ENCODE measurements at places on chromosomes 7 and 10. TPM values are rescaled to one million over a fixed set of nuclear protein-coding genes. Genes with fewer than 3 reads are reported as not detected.

- no peaks in the 10 kb centered on the region for H3K27me3 ChIP-seq
- no peaks in the 10 kb centered on the region for H3K4me1 ChIP-seq
- H3K36me3 ChIP-seq, result no peaks in the 10 kb centered on the region
- DNase-seq, result no peak
- H3K4me3 ChIP-seq, result no peak overlapping the region
- H3K27ac ChIP-seq, result no peak overlapping the region
Observed at GRCh38 chr10:125878957-125879835, 1.9 kb downstream of the DHX32 start.

DNA sequence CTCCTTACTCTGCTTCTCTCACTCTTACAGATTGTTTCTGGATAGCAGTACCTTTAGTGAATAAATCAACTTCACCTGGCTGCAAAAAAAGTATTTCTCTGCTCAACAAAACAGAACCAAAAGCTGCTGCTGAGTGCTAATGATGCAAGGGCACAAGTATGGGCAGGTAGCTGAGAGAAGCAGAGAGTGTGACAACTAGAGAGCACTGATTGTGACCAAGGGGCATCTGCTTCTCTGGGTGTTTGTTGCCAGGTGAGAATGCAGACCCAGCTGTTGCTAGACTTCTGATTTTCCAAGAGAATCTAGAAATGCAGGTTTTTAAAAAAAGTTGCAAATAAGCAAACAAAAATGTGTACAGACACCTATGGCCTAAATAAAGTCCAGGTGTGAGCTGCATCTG, 25.3 kb upstream of the PPIF start:
- H3K27me3 ChIP-seq, result no peaks in the 10 kb centered on the region
- H3K4me1 ChIP-seq, result peaks cover 12% of the 10 kb centered on the region
- no peak overlapping the region for H3K4me3 ChIP-seq
- H3K27ac ChIP-seq, result no peak overlapping the region
- no peaks in the 10 kb centered on the region for H3K36me3 ChIP-seq

The MEOX2 gene
- total RNA-seq, result 3.6 TPM

The ZNF775 gene
- total RNA-seq, result 12.5 TPM

- no peak overlapping the region for H3K27ac ChIP-seq
- H3K4me3 ChIP-seq, result no peak overlapping the region
- no peaks in the 10 kb centered on the region for H3K4me1 ChIP-seq
Observed at GRCh38 chr7:157446322-157446721, 109.5 kb downstream of the DNAJB6 start.

GRCh38 chr10:101672536-101672935, 22.4 kb downstream of the FBXW4 start:
- peak; percentile 42 for DNase-seq
- peaks cover 62% of the 10 kb centered on the region for H3K36me3 ChIP-seq
- H3K27ac ChIP-seq, result no peak overlapping the region
- H3K27me3 ChIP-seq, result no peaks in the 10 kb centered on the region
- no peak overlapping the region for H3K4me3 ChIP-seq

DNA sequence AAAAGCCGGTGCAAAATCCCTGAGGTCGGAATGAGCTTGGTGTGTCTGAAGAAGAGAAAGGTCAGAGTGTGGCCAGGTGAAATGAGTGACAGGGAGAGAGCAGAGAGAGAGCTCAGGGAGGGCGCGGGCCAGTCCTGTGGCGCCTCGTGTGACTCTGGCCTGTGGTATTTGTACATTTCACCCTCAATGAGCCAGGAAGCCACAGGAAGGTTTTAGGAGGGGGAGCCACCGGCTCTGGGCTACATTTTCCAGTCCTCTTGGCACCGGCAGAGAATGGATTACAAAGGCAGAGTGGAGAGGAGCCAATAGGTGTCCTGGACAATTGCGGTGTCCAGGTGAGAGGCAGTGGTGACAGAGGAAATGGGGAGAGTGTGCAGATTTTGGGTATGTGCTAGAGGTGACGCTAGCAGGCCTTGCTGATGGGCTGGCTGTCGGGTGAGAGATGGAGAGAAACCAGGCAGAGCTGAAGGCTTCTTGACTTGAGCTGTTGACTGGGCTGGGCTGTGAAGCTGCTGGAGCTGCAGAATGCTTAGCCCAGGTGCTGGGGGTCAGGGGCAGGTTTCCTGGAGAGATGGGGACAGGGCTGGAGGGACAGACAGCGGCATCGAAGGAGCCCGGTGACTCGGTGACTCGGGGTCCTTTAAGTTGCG, 38.1 kb downstream of the COL13A1 start:
- H3K36me3 ChIP-seq, result no peaks in the 10 kb centered on the region
- no peak for DNase-seq

The ARHGAP22 gene
- 6.3 TPM for total RNA-seq

GRCh38 chr7:28346676-28347363, 65.5 kb upstream of the CREB5 start:
- no peak for DNase-seq
- peak overlapping the region; percentile 63 for H3K27ac ChIP-seq
- H3K27me3 ChIP-seq, result no peaks in the 10 kb centered on the region
- H3K36me3 ChIP-seq, result no peaks in the 10 kb centered on the region

The HDAC9 gene
- total RNA-seq, result 130 TPM

DNA sequence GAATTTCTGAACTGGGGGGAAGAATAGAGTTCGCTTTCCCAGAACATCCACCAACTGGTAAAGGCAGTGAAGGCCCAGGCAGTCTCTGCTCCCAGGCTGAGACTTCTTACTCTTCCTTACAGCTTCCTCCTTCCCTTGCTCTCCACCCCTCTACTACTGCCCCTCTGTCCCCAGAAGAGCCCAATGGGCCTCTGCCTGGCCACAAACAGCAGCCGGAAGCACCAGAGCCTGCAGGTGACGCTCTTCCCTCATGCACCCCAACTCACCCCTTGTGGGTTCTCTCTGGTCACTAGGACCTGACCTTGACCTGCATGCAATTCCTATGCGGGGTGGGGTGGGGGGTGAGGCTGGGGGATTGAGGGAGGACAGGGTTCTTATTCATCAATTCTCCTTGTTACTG, 16.5 kb downstream of the FAM131B start:
- peaks cover 4% of the 10 kb centered on the region for H3K4me1 ChIP-seq
- peaks cover 6% of the 10 kb centered on the region for H3K27me3 ChIP-seq
- H3K27ac ChIP-seq, result no peak overlapping the region
- no peak for DNase-seq
- no peaks in the 10 kb centered on the region for H3K36me3 ChIP-seq

DNA sequence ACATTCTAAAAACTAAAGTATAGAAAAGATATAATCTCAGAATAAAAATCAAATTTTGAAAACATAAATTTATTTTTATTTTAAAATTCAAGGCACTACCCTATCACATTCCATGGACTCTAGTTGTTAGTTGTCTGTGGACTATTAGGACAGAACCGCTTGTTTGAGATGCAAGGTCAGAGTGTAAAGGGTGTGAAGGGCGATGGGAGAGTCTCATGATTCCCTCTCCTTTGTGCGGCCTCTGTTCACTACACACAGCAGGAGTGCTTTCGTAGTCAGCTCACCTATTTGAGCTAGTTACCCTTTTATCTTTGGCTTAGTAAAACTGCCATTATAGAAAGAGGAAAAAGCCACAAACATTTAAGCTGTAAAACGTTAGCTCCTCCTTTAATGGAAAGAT, 189.8 kb upstream of the TEX47 start:
- no peak overlapping the region for H3K27ac ChIP-seq
- no peaks in the 10 kb centered on the region for H3K4me1 ChIP-seq
- no peaks in the 10 kb centered on the region for H3K27me3 ChIP-seq
- no peak for DNase-seq
- no peaks in the 10 kb centered on the region for H3K36me3 ChIP-seq

DNA sequence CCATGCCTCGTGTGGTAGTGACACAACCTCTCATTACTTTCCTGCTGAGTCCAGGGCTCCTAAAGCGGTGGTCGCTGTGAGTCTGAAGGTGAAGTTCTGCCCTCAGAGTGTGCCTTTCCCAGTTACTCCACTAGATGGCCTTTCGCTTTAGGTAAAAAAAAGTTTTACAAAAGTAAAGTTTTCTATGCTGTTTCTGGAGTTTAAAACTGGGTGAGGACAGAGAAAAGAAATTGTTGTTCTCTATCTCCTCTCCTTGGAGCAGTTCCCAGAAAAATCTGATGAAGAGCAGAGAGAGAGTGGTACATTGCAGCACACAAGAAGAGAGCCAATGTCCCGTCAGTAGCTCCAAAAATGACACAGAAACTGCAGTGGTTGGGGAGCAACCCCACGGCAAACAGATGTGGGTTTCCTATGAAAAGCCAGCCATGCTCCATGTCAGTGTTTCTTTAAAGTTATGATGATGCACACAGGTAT, 257.1 kb downstream of the GLI3 start:
- H3K4me3 ChIP-seq, result no peak overlapping the region
- H3K27me3 ChIP-seq, result no peaks in the 10 kb centered on the region
- no peak for DNase-seq
- H3K27ac ChIP-seq, result peak overlapping the region; percentile 47
- H3K36me3 ChIP-seq, result no peaks in the 10 kb centered on the region

DNA sequence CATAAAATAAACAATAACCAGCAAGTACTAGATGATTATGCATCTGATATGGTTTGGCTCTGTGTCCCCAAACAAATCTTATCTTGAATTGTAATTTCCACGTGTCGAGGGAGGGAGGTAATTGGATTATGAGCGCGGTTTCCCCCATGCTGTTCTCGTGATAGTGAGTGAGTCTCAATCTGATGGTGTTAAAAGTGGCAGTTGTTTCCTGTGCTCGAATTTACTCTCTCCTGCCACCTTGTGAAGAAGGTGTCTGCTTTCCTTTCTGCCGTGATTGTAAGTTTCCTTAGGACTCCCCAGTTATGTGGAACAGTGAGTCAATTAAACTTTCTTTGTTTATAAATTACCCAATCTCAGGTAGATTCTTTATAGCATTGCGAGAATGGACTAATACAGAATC, 15.1 kb downstream of the CNTNAP2 start:
- no peaks in the 10 kb centered on the region for H3K4me1 ChIP-seq
- H3K27me3 ChIP-seq, result no peaks in the 10 kb centered on the region
- H3K4me3 ChIP-seq, result no peak overlapping the region
- DNase-seq, result no peak

The KIF20B gene
- 1.8 TPM for total RNA-seq

- no peaks in the 10 kb centered on the region for H3K36me3 ChIP-seq
- H3K4me1 ChIP-seq, result peaks cover 55% of the 10 kb centered on the region
- H3K27me3 ChIP-seq, result no peaks in the 10 kb centered on the region
- no peak overlapping the region for H3K4me3 ChIP-seq
- H3K27ac ChIP-seq, result peak overlapping the region; percentile 18
Observed at GRCh38 chr10:122478971-122479370, 17.6 kb downstream of the HTRA1 start.

GRCh38 chr10:3544561-3544960, 240.4 kb downstream of the KLF6 start:
- no peaks in the 10 kb centered on the region for H3K36me3 ChIP-seq
- H3K27me3 ChIP-seq, result no peaks in the 10 kb centered on the region
- H3K27ac ChIP-seq, result no peak overlapping the region
- peaks cover 11% of the 10 kb centered on the region for H3K4me1 ChIP-seq

DNA sequence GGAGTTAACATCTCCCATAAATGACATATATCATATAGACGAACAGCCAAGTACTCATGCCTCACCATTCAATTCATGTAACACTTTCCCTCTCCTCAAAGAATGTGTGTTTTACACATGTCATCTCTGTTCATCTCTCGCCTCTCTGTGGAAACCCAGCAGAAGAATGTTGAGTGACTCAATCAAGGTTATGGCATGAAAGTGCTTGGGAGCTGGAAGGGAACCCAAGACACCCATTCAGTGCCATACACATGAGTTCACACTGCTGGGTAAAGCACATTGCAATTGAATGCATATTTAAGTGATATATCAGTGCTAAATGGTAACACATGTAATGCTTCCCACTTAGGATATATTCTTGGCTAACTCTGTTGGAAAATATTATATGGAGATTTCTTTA, 322.9 kb downstream of the PTEN start:
- H3K4me3 ChIP-seq, result no peak overlapping the region
- no peaks in the 10 kb centered on the region for H3K27me3 ChIP-seq

- DNase-seq, result no peak
- H3K4me3 ChIP-seq, result no peak overlapping the region
- H3K27ac ChIP-seq, result no peak overlapping the region
- no peaks in the 10 kb centered on the region for H3K4me1 ChIP-seq
- no peaks in the 10 kb centered on the region for H3K36me3 ChIP-seq
Observed at GRCh38 chr10:26574783-26575182, 122.7 kb upstream of the PDSS1 start.

The ELMO1 gene
- 42.4 TPM for total RNA-seq

DNA sequence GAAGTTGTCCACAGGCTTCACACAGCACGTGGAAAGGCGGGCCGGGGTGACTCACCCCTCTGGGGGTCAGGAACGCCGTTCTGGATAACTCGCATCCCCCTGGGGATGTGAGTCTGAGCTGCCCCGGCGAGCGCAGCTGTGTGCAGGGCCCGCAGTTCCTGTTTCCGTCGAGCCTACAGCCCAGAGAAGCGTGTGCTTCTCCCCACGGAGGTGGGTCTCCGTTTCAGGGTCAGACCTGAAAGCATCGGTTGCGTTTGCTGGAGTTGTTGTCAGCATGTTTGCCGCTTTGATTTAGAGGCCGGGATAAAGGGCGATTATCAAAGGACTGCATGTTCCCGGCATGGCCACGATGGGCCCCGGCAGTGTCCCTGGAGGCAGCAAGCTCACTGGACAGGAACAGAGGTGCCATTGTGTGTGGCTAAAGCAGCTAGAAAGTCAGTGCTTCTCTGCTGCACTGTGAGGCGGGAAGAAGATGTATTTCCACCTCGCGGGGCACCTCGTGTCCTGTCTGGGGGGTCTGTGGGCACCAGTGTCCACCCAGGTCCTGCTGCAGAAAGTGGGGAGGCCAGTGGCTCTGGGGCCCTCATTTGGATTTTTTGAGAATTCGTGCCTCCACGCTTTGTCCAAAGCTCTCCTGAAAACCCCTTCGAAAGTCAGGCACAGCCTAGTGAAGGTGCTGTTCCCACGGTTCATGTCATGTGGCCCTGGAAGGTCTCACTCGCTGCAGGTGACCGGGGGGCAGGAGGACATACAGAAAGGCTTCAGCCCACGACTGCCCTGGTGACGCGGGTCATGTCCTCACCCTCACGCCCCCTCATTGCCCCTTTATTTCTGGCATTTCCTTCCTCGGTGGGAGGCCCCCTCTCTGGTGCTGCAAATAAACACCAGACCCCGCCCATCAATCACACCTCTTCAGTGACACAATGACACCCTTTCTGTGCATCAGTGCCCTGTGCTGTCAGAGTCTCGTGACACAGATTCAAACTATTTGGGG, 27.4 kb upstream of the GDI2 start:
- peak overlapping the region; percentile 18 for H3K4me3 ChIP-seq
- DNase-seq, result no peak

The PILRA gene
- 3.4 TPM for total RNA-seq

The SPOCK2 gene
- 12.1 TPM for total RNA-seq

GRCh38 chr7:80473751-80474150, 38.1 kb downstream of the GNAT3 start:
- DNase-seq, result no peak
- H3K27me3 ChIP-seq, result no peaks in the 10 kb centered on the region
- no peaks in the 10 kb centered on the region for H3K36me3 ChIP-seq
- H3K27ac ChIP-seq, result no peak overlapping the region
